ENCODE measurements at places on chromosomes 12 and 14.

- DNase-seq: no peak
Observed at GRCh38 chr12:29148596-29148910, 525 bp upstream of the FAR2 start.

DNA sequence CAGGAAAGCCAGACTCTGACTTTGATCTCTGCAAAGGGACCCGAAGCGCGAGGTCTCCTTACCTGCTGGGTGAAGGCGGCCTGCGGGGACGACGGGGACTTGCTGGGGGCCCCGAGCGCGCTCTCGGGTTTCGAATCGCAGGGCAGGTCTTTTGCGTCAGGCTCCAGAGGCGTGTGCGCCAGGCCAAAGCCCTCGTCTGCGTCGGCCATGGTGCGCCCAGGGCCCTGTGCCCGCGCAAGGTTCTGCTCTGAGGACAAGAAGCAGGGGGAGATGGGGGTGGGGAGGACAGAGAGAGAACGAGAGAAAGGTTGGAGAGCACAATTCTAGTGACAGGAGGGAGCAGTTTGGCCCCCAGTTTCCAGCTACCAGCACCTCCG lies 2.3 kb downstream of the TBX5 start:
- DNase-seq: no peak

DNA sequence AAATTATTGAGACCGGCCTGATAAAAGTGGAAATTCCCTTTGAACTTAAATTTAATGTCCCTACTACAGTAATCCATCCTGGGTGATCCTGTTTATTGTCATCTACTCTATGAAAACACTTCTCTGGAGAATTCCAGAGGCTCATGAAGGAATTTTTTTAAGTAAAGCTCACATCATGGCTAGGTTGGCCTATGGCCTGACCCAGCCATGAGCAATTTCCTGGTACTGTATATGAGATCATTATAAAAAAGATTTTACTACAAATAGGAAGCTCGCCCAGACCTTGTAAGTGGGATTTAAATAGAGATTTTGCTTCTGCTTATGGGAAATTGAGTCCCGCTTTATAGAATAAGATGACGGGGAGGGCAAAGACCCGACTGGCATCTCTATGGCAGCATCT lies 215.5 kb downstream of the DPF3 start:
- no peak for DNase-seq

DNA sequence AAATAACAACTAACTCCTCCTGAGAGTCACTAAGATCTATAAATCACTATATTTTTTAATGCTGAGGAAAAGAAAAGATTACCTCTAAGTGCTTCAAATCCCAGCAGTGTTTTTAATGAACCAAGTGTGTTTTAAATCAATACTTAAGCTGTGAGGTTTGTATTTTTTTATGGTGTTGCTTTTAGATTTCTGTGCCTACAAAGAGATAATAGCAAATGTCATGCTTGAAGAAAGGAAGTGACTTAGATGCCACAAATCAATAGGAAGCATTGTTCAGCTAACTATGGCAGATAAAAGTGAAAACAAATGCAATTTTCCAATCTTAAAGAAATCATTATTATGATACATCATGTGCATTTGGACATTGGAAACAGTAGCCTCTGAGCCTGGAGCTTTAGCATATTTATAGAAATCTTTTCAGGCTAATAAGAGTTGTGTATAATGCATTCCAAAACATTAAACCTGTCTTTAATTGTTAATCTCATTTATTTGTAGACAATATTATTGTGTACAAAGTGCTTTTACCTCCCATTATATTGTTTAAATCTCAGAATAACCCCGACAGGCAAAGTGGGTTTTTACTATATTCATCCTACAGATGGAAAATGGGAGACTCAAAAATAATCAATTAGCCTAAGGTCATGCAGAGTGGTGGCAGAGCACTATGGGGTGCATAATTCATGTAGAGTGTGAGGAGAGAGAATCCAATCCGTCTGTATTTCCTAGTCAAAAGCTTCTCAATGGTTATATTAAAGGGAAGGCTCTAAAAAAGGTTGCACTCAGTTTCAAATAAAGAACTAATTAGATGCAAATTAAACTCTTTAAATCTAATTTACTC lies 486.2 kb downstream of the NAV3 start:
- no peak for DNase-seq

GRCh38 chr14:76313852-76314251 lies 62.1 kb upstream of the ESRRB start:
- no peak for DNase-seq

- DNase-seq: peak; percentile 37
Observed at GRCh38 chr14:32252030-32252670, 49.1 kb upstream of the RNU6-8 start.

- no peak for DNase-seq
Observed at GRCh38 chr14:101340556-101340955, 220.7 kb upstream of the DIO3 start.

- peak; percentile 76 for DNase-seq
Observed at GRCh38 chr12:101697930-101698799, 725 bp downstream of the CHPT1 start.

- no peak for DNase-seq
Observed at GRCh38 chr12:55929306-55929791, 1.6 kb upstream of the DGKA start.

DNA sequence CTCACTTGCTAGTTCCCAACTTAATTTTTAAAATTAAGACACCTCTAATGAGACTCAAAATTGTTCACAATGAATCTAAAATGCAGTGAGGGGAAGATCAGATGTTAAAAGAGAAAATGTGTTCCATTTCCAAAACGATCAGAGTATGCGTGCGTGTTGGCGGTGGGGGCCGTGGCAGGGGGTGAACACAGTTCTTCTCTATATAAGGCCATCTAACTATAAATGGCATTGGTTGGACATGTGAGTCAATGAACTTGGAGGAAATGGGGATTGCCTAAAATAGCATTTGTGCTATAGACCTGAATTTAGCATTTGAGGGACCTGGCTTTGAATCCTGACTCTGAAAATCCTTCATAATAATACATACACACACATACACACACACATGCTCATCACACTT lies 149.4 kb downstream of the FOXN3 start:
- DNase-seq: no peak

GRCh38 chr12:30882706-30883105 lies 43.8 kb upstream of the TSPAN11 start:
- DNase-seq: no peak

DNA sequence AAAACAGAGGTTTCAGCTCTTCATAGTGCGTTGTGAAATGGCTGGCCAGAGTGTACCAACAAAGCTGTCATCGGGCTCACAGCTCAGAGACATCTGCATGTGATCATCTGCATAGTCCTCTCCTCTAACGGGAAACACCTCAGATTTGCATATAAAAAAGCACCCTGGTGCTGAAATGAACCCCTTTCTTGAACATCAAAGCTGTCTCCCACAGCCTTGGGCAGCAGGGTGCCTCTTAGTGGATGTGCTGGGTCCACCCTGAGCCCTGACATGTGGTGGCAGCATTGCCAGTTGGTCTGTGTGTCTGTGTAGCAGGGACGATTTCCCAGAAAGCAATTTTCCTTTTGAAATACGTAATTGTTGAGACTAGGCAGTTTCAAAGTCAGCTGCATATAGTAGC lies 14.3 kb upstream of the PAPLN start:
- no peak for DNase-seq

DNA sequence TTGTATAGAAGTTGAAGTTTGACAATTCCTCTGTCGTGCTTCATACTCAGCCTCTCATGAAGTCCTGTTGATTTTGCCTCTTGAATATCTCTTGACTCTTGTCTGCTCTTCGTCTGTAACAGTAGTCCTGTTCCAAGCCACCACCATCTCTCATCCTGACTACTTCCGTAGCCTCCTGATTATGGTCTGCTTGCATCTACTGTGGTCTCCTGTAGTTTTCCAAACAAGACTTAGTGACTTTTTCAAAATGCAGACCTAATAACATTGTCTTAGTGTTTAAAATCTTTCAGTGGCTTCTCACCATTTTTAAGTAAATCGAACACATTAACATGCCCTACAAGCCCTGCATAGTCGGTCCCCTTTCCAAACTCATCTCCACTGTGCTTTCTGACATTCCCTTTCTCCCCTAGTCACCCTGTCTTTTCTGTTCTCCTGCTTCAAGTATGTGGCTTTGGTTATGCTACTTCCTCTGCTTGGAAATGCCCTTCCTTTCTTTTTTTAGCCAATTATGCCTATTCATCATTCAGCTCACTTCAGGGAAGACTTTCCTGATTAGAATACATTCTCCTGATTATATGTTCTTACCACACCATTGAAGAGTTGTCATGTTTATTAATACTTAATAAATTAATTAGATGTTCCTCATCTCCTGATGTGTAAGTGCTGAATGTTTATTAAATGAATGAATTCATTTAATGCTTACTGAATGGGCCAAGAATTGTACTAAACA lies 2.0 kb downstream of the SCYL2 start:
- no peak for DNase-seq

- DNase-seq: peak; percentile 93
Observed at GRCh38 chr12:120445911-120446843, at the start of the genes GATC and TRIAP1. TSS of gene GATC (plus strand) at chr12:120446444. CDS start at chr12:120446481, 37 bp downstream. TSS of gene TRIAP1 (minus strand) at chr12:120446384. CDS start at chr12:120446372, 12 bp downstream.

DNA sequence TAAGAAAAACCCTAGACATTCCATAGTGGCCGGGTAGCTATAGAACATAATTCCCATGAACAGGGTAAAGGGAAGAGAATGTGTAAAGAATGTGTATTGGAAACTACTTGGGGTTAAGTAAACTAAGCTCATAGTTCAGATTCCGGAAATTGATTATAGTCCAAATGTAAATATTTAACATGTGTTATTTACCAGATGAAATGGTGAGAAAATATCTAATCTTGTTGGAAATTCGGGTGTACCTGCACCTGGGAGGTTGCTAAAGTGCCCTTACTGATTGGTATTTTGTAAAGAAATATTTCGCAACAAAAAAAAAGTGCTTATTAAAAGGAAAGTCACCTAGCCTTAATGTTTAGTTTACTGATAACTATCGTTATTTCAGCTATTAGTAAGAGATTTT lies 14.4 kb downstream of the RASSF9 start:
- DNase-seq: no peak

DNA sequence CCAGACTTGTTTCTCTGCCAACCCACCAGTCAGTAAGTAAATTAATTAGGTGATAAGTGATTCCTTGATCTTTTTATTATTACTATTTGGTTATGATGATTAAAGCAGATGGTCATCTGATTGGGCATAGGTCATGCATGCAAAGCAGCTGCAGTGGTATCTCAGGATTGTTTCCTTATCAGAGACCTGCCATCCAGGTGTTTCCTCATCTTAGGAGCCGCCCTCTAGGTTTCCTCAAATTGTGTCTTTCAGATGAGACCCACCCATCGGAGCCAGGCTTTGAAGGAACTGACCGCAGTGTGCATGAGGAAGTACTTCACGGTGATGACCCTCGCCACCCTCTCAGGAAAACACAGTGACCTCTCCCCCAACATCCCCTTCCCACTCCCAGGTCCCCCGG lies 63.3 kb downstream of the ZFP36L1 start:
- DNase-seq: no peak

DNA sequence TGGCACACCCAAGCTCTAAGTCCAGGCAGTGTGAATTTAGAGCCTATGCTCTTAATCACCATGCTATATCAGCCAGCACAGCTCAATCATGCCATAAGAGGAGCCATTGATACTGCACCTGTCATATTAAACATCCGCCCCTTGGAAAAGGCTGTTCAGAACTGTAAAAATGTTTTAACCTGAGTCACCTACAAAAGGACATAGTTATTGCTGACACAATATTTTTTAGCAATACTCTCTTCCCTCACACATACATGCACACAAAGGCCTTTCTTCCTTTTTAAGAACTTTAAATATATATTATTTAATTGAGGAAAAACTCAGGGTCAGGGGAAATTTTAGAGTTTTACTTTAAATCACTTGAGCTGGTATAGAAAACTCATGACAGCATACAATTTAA lies 83.5 kb upstream of the ATXN7L3B start:
- DNase-seq: no peak

- no peak for DNase-seq
Observed at GRCh38 chr12:120887253-120888043, 16.7 kb downstream of the SPPL3 start.

DNA sequence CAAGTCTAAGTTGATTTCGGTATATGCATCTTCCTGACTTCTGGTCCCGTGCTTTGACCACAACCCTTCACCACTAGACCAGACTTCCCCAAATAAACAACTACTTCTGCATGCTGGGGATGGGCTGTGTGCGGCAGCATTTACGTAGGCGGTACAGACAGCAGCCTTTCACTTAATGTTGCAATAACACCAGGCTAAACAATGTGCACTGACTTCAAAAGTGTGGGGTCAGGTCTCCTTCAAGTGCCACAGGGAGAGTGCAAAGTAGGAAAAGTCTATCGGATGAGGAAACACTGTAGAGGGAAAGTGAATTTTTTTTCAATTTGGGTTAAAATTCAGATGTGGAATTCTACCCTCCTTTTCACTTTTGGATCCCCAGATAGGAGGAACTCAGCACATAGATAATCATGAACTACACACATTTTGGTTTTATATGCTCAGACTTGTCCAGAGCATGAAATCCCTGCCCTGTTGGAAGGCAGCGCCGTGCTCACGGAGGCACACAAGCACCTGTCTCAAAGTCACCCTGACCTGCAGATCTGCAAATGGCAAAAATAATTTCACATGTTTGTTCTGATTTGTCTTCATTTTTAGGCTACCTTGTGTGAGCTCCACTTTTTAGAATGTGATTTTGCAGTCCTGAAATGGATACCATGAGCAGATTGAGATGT lies 3.6 kb upstream of the FOS start:
- DNase-seq: no peak
